ENCODE measurements at places on chromosomes 1 and 21. TPM values are rescaled to one million over a fixed set of nuclear protein-coding genes. Genes with fewer than 3 reads are reported as not detected.

Gene HSD11B1
- total RNA-seq = not detected

DNA sequence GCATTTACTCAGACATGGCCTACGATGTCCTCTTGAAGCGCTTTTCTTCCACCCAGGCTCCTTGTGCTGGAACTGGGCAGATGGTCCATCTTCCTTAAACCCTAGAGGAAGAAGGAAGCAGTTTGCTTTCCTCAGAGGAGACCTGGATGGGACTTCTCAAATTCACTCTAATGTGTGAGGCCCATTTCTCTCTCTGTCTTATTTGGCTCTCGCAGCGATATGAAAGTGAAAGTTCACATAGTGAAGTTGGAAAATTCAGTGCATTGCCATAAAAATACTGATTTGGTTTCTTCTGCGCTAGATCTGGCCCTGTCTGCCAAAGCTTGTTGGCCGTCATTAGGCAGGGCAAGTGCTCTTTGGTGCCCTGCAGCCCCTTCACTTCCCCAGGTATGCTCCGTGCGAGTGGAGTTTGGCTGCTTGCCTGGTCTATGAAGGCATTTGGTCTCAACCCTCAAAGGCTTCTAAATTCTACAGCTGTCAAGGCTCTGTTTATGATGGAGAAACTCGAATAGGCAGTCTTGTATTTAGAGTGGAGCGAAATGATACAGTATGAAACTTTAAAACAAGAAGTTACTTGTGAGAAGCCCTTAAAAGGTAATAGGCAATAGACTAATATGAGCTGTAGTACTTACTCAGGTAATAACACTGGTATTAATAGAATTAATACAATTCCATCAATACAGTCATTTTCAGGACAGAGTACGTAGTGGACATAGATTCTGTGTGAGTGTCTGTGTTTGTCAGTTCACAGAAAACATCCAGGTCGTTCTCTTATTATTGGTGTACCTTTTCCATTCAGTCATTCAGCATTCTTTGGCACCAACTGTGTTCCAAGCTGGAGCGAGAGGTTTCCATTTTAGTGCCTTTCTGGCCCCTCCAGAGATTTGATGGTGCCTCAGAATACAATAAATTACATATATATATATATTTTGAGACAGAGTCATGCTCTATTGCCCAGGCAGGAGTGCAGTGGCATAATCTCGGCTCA, 20.5 kb downstream of the SZRD1 start:
- no peak for DNase-seq

Gene INAVA
- total RNA-seq = 1.4 TPM

GRCh38 chr1:39908534-39908933, 6.8 kb upstream of the MYCL start:
- no peak for DNase-seq

Gene PIGK
- total RNA-seq = 30.7 TPM

GRCh38 chr1:157944663-157945280, 48.7 kb upstream of the KIRREL1 start:
- DNase-seq = no peak

Gene ROR1
- 2.5 TPM for total RNA-seq
